Left cardiac atrium (tissue), 4 donors: ENCODE measurements at places on chromosomes 16 and 17. TPM values are rescaled to one million over a fixed set of nuclear protein-coding genes. Genes with fewer than 3 reads are reported as not detected.
A peak's percentile ranks its signal among the peaks of the same experiment; 100 is the strongest.

GRCh38 chr17:79664930-79665737 is 54.3 kb upstream of the RBFOX3 start:
- DNase-seq, result peak; percentile 73

- no peak for DNase-seq
These were observed 2.9 kb downstream of the FXR2 start for GRCh38 chr17:7611635-7612293.

DNA sequence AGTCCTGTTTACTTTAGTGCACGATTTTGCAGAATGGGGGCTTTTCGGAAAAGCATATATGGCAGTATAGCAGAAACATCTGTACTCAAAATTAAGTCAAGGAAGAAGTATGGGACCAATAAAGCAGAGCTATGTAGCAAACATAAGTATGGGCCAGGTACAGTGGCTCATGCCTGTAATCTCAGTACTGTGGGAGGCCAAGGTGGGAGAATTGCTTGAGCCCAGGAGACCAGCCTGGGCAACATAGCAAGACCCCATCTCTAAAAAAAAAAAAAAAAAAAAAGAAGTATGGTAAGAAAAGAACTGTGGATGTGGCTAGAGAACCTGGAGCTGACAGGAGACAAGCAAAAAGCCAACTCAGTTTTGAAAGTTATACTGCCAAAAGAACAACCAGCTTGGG is 36.1 kb downstream of the ZNF652 start:
- DNase-seq, result no peak

- DNase-seq, result no peak
These were observed 34.0 kb downstream of the YPEL2 start for GRCh38 chr17:59365383-59365981.

- DNase-seq, result no peak
These were observed 5.0 kb downstream of the BBS2 start for GRCh38 chr16:56514845-56515244.

DNA sequence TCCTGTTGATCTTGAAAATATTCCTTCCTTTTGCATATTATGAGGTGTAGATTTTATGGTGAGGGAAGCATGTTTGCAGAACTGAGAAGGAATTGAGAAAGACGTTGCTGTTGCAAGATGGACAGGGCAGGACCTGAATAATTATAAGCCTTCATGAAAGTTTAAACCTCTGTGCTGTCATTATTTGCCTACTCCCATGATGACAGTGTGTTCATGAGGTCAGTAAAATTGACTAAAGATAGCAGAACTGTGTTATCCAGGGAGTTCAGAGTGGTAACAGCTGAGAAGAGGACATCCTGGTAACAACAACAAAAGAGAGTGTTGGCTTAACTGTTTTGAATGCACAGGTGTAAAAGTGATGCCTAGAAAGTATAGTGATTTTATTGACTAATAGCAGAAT is 45.3 kb upstream of the HLF start:
- no peak for DNase-seq

DNA sequence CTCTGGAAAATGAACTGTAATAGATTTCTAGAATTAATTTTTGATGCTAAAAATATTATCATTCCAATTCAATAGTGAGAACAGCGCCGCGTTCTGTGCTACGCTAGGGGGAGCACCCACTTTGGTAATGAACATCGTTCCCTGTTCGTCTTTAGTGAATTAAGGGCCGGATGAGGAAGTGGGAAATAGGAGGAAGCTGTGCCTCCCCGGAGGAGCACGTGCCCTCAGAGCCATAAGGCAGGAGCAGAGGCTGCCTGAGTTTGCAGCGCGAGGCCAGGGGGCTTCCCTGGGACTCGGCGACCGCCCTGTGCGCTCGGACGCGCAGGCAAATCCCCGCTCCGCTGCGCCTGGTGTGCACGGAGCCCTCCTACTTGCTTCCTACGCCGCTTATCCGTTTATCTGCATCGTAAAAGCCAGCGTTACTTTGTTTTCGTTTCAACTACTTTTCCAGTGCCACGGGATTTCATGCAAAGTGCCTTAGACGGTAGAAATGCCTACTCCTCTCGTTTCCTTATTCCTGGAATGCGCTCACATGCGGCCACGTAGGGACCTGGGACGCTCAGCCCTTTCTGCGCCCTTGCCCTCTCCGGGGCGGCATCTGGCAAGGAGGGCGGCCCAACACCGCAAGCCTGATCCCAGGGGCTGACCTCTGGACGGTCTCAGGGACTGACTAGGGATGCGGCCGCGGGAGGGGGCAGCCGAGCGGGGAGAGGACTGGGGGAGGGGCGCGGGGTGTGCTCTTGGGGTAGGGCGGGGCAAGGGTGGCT is 76.4 kb downstream of the KCNJ12 start:
- peak; percentile 69 for DNase-seq

GRCh38 chr16:57639172-57639887 is 10.9 kb downstream of the ADGRG1 start:
- no peak for DNase-seq

DNA sequence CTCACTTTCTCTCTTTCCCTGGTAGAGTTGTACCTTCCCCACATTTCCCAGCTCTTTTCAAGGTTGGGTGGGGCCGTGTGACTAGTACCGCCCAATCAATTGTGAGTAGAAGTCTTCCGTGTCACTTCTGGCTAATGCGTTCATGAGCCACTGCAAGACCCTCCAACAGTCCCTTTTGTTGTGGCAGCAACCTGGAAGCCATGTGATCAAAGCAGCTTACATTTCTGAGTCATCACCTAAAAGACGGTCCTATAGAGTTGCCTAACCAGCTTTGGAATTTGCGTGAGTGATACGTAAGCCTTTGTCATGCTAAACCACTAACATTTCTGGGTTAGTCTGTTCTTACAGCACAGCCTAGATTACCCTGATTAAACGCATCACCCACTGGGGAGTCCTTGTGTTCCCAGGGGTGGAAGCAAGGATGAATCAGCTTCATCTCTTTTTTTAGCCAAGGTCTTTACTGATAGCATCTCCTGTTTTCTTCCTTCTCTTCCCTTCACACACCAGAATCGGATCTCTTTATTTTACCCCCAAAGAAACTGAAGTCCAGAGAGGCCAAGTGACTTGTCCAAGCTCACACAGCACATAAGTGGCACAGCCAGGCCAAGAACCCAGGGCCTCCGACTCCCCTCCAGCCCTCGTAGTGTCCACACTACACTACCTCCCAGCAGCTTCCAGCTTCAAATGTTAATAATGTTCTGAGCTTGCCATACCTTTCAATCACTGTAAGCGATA is 366.3 kb upstream of the XYLT1 start:
- no peak for DNase-seq

GRCh38 chr17:29084541-29085146 is 41.7 kb downstream of the PIPOX start:
- DNase-seq, result no peak

- no peak for DNase-seq
These were observed 50.6 kb downstream of the CREBBP start for GRCh38 chr16:3829631-3830536.

- no peak for DNase-seq
These were observed 183.5 kb downstream of the NTN1 start for GRCh38 chr17:9204637-9205329.

DNA sequence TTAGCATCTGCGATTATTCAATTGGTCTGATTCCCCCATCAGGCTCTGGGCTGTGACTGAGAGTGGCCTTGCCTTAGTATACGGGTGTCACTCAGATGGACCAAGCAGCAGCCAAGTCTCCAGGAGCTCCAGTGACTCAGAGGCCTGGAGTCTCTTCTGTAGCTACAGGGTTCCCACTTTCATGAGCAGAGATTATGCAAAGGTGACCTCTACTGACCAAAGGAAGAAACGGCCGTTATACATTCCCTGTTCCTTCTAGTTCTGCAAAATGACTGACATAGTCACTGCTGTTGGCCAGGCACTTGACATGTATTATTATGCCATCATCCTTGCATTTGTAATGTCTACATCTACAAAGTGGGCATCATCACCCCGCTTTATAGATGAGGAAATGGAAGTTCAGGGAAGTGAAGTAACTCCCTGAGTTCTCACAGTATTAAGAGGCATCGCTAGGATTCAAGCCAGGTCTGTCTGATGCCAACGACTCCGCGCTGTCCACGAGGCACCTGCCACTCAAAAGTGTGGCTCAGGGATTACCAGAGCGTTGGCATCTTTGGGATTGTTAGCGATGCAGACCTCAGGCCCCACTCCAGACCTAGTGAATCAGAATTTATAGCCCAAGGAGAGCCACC is 23.3 kb downstream of the SLC38A7 start:
- peak; percentile 62 for DNase-seq

The ZNF423 gene
- 11.1 TPM for total RNA-seq

The KRTAP2-3 gene
- not detected for total RNA-seq

The SUMO2 gene
- total RNA-seq, result 246 TPM

The AGRP gene
- total RNA-seq, result not detected

The CCL1 gene
- total RNA-seq, result not detected

The CCDC200 gene
- total RNA-seq, result not detected
